Osteocyte (in vitro differentiated cells): ENCODE measurements at places on chromosomes 2 and 18.
A peak's percentile ranks its signal among the peaks of the same experiment; 100 is the strongest.

- H3K36me3 ChIP-seq = peaks cover 57% of the 10 kb centered on the region
- peaks cover 5% of the 10 kb centered on the region for H3K4me1 ChIP-seq
- H3K4me3 ChIP-seq = no peak overlapping the region
- H3K27ac ChIP-seq = peak overlapping the region; percentile 64
- no peak for DNase-seq
Observed at GRCh38 chr2:61340242-61340641, 130.6 kb downstream of the USP34 start.

DNA sequence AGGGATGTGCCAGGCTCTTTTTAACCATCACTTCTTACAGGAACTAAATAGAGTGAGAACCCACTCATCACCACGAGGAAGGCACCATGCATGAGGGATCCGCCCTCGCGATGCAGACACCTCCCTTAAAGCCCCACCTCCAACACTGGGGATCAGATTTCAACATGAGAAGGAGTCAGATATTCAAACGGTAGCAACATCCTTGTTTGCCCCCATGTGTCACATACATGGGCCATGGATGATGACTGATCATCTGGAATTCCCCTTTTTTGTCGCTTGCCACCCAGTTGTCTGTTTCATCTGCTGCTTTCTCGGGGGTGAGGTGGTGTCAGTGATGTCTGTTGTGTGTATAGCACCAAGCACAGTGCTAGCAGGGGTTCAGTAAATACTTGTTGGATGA, 57.9 kb downstream of the NCK2 start:
- no peak overlapping the region for H3K4me3 ChIP-seq
- peaks cover 42% of the 10 kb centered on the region for H3K4me1 ChIP-seq
- H3K27ac ChIP-seq = no peak overlapping the region
- H3K36me3 ChIP-seq = peaks cover 7% of the 10 kb centered on the region
- H3K27me3 ChIP-seq = no peaks in the 10 kb centered on the region

- no peaks in the 10 kb centered on the region for H3K36me3 ChIP-seq
- no peak overlapping the region for H3K27ac ChIP-seq
- H3K27me3 ChIP-seq = peaks cover 12% of the 10 kb centered on the region
- no peak overlapping the region for H3K4me3 ChIP-seq
- peaks cover 12% of the 10 kb centered on the region for H3K4me1 ChIP-seq
- DNase-seq = no peak
Observed at GRCh38 chr2:46480562-46480961, 1.2 kb downstream of the TMEM247 start.

DNA sequence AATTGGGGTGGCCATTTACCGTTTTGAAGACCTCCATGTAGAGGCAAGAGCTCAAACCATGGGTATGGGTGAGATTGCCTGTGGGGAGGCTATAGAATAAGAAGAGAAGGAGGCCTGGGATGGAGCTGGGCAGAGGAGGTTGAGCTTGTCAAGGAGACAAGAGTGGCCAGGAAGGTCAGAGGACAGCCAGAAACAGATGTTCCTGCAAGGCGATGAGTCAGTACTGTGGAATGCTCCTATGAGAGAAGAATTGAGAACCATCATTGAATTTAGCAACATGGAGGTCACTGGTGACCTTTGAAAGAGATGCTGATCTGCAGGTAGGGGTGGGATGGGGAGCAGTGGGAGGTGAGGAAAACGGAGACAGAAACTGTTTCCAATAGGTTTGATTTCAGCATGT, 3.5 kb downstream of the ACSL3 start:
- H3K4me3 ChIP-seq = no peak overlapping the region
- no peak overlapping the region for H3K27ac ChIP-seq
- H3K4me1 ChIP-seq = peaks cover 24% of the 10 kb centered on the region
- no peak for DNase-seq
